ENCODE measurements at places on chromosomes 13 and 19. TPM values are rescaled to one million over a fixed set of nuclear protein-coding genes. Genes with fewer than 3 reads are reported as not detected.

The UGGT2 gene
- 58.9 TPM for total RNA-seq

The FGF22 gene
- under 0.01 TPM for total RNA-seq

The ZFP82 gene
- 3.7 TPM for total RNA-seq

The U2AF1L4 gene
- 5.5 TPM for total RNA-seq

The SLC7A10 gene
- total RNA-seq, result not detected

The FCAR gene
- not detected for total RNA-seq

The GEMIN7 gene
- 15.6 TPM for total RNA-seq

The PDCD2L gene
- 7.5 TPM for total RNA-seq

The PLPP2 gene
- 14.4 TPM for total RNA-seq

The PPM1N gene
- total RNA-seq, result 2.6 TPM

The APC2 gene
- 0.28 TPM for total RNA-seq

The ZNF154 gene
- 3.6 TPM for total RNA-seq

The HOOK2 gene
- total RNA-seq, result 15.8 TPM

The ELSPBP1 gene
- total RNA-seq, result not detected

The PINLYP gene
- 0.55 TPM for total RNA-seq

The CTXN1 gene
- 1.9 TPM for total RNA-seq

The CD70 gene
- total RNA-seq, result not detected

The LHB gene
- total RNA-seq, result not detected

The ZNF850 gene
- total RNA-seq, result 1.6 TPM

The ACER1 gene
- not detected for total RNA-seq

The ZNF525 gene
- total RNA-seq, result 4.4 TPM

The SYNGR4 gene
- not detected for total RNA-seq

The MIA gene
- total RNA-seq, result not detected

The INSL3 gene
- not detected for total RNA-seq

All from smooth muscle cell of bladder (primary cell).